ENCODE measurements at places on chromosomes 5 and 9. TPM values are rescaled to one million over a fixed set of nuclear protein-coding genes. Genes with fewer than 3 reads are reported as not detected.

Gene CDC20B
- total RNA-seq = not detected

Gene STK32A
- 12.9 TPM for total RNA-seq

GRCh38 chr5:60495644-60496520 is 204.1 kb downstream of the DEPDC1B start:
- H3K27me3 ChIP-seq = no peaks in the 10 kb centered on the region
- H3K27ac ChIP-seq = no peak overlapping the region
- H3K36me3 ChIP-seq = no peaks in the 10 kb centered on the region
- no peaks in the 10 kb centered on the region for H3K4me1 ChIP-seq

- H3K4me3 ChIP-seq = no peak overlapping the region
- no peaks in the 10 kb centered on the region for H3K36me3 ChIP-seq
- H3K27me3 ChIP-seq = no peaks in the 10 kb centered on the region
- H3K4me1 ChIP-seq = no peaks in the 10 kb centered on the region
- DNase-seq = peak; percentile 78
Observed at GRCh38 chr9:33225319-33226147, 14.4 kb upstream of the SPINK4 start.

Gene ZNF300
- total RNA-seq = 6.7 TPM

- no peaks in the 10 kb centered on the region for H3K36me3 ChIP-seq
- H3K27me3 ChIP-seq = no peaks in the 10 kb centered on the region
- no peaks in the 10 kb centered on the region for H3K4me1 ChIP-seq
- no peak for DNase-seq
- H3K27ac ChIP-seq = no peak overlapping the region
Observed at GRCh38 chr9:2288309-2288708, 273.2 kb downstream of the SMARCA2 start.

GRCh38 chr5:14266171-14266570 is 123.0 kb downstream of the TRIO start:
- peaks cover 19% of the 10 kb centered on the region for H3K4me1 ChIP-seq
- no peaks in the 10 kb centered on the region for H3K27me3 ChIP-seq
- no peak for DNase-seq
- H3K4me3 ChIP-seq = no peak overlapping the region

Gene JAKMIP2
- total RNA-seq = 1.2 TPM

Gene RFESD
- 14.8 TPM for total RNA-seq

DNA sequence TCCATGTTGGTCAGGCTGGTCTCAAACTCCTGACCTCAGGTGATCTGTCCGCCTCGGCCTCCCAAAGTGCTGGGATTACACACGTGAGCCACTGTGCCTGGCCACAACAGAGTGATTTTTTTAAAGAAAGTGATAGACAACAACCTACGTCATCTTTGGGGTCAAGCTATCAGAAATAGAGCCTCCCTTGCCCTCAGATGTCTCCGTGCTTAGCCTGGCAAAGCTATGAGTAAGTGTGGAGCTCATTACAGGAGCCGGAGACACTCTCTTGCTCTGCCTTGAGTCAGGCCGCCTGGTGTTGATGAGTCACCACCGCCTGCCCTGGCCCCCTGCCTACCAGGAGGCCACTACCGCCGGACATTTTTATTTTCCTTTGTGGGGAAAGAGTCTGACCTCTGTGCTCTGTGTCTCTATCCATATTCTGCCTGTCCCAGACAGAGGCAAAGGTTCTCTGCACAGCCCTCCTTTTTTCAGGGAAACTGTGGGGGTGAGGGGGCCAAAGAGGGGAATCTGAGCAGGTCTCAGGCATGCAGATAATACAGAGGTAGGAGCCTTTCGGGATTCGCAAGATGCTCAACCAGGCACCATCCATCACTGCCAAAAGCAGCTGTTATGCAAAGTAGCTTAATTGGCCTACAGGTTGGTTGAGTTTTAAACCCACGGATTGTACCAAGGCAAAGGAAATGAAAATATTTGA is 123.7 kb upstream of the CPEB4 start:
- H3K4me1 ChIP-seq = no peaks in the 10 kb centered on the region
- no peak overlapping the region for H3K4me3 ChIP-seq
- no peak overlapping the region for H3K27ac ChIP-seq
- peak; percentile 46 for DNase-seq
- no peaks in the 10 kb centered on the region for H3K27me3 ChIP-seq

Gene CYLC2
- not detected for total RNA-seq

DNA sequence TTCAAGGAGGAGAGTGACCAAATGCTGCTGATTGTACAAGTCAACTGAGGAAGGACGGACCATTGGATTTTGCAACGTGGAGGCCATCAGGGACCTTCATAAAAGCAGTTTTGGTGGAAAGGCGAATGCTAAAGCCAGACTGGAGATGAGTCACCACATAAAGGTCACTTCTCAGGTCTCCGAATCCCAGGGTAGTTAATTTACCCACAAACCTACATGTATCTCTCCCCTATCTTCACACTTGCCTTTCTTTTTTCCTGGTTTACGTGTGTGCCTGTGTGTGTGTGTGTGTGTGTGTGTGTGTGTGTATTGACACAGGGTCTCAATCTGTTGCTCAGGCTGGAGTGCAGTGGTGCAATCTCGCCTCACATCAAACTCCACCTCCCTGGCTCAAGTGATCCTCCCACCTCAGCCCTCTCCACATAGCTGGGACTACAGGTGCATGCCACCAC is 4.6 kb upstream of the CTNNA1 start:
- no peaks in the 10 kb centered on the region for H3K27me3 ChIP-seq
- DNase-seq = no peak
- H3K4me1 ChIP-seq = no peaks in the 10 kb centered on the region
- H3K4me3 ChIP-seq = no peak overlapping the region
- no peak overlapping the region for H3K27ac ChIP-seq
- H3K36me3 ChIP-seq = no peaks in the 10 kb centered on the region

Gene TLX3
- not detected for total RNA-seq

- H3K27ac ChIP-seq = no peak overlapping the region
- no peaks in the 10 kb centered on the region for H3K36me3 ChIP-seq
- DNase-seq = no peak
- no peaks in the 10 kb centered on the region for H3K27me3 ChIP-seq
- no peak overlapping the region for H3K4me3 ChIP-seq
- H3K4me1 ChIP-seq = no peaks in the 10 kb centered on the region
Observed at GRCh38 chr9:114143234-114143633, 12.1 kb upstream of the COL27A1 start.

DNA sequence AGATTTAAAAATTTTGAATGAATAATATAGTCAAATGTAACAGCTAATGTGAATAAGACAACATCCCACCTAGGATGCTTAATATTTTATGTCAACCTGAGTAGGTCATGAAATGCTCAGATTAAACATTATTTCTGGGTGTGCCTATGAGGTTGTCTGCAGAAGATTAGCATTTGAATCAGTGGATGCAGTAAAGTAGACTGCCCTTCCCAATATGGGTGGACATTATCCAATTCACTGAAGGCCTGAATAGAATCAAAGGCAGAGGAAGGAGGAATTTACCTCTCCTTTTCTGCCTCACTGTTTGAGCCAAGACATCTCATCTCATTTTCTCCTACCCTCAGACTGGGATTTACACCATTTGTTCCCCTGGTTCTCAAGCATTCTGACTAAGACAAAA is 1582.3 kb downstream of the EFNA5 start:
- no peak for DNase-seq
- no peaks in the 10 kb centered on the region for H3K36me3 ChIP-seq
- H3K4me1 ChIP-seq = no peaks in the 10 kb centered on the region
- no peak overlapping the region for H3K4me3 ChIP-seq
- H3K27me3 ChIP-seq = no peaks in the 10 kb centered on the region

GRCh38 chr9:113187929-113188595 is 33.0 kb downstream of the FKBP15 start:
- no peak for DNase-seq
- no peak overlapping the region for H3K4me3 ChIP-seq
- no peak overlapping the region for H3K27ac ChIP-seq
- peaks cover 10% of the 10 kb centered on the region for H3K36me3 ChIP-seq
- H3K27me3 ChIP-seq = no peaks in the 10 kb centered on the region

DNA sequence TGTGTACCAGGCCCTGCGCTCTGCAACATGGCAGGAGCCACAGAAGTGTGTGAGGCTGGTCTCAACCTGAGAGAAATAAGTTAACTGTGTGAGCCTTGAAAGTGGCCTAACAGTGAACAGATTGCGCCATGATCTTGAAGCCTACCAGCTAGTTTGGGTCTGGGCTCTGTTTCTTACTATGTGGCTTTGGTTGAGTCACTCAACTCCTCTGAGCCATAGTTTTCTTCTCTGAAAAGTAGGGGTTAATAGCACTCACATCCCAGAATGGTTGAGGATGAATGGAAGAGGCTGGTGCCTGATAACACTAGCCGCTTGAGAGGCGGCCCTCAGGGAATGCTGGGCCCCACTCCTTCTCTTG is 121.5 kb downstream of the RGS3 start:
- no peak for DNase-seq
- H3K27ac ChIP-seq = no peak overlapping the region

- DNase-seq = no peak
- peak overlapping the region; percentile 46 for H3K27ac ChIP-seq
- H3K4me1 ChIP-seq = no peaks in the 10 kb centered on the region
- no peaks in the 10 kb centered on the region for H3K27me3 ChIP-seq
- H3K36me3 ChIP-seq = no peaks in the 10 kb centered on the region
Observed at GRCh38 chr9:126375386-126375785, 48.8 kb downstream of the MVB12B start.

- H3K4me3 ChIP-seq = no peak overlapping the region
- no peak for DNase-seq
- no peaks in the 10 kb centered on the region for H3K27me3 ChIP-seq
- H3K36me3 ChIP-seq = no peaks in the 10 kb centered on the region
- H3K4me1 ChIP-seq = no peaks in the 10 kb centered on the region
Observed at GRCh38 chr5:1999794-2000193, 117.1 kb upstream of the IRX4 start.

Gene FAM151B
- 3.3 TPM for total RNA-seq

GRCh38 chr5:159184236-159184635 is 25.1 kb downstream of the RNF145 start:
- no peak overlapping the region for H3K4me3 ChIP-seq
- H3K27ac ChIP-seq = no peak overlapping the region
- no peaks in the 10 kb centered on the region for H3K27me3 ChIP-seq
- H3K36me3 ChIP-seq = no peaks in the 10 kb centered on the region

Gene SCGB3A1
- 32.2 TPM for total RNA-seq

GRCh38 chr9:98607787-98608186 is 100.9 kb downstream of the GABBR2 start:
- no peaks in the 10 kb centered on the region for H3K36me3 ChIP-seq
- no peaks in the 10 kb centered on the region for H3K27me3 ChIP-seq
- no peak overlapping the region for H3K4me3 ChIP-seq
- no peak overlapping the region for H3K27ac ChIP-seq
- no peak for DNase-seq

DNA sequence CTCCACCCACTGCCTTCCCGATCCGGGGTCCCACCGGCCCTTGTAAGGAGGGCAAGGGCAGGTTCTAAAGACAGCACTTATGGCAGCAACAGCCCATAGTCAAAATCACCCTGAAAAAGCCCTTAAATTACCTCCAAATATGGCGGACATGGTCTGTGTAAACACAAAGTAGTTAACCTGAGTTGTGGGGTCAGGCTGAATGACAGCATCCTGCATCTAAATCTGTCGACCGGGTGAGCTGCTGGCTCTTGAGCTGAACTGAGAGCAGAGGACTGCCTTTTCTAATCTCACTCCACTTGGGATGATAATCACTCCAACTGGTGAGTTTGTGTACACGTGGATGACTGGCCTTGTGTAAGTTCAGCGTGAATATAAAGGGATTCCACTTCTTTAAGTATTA is 249.6 kb downstream of the DENND1A start:
- H3K4me1 ChIP-seq = peaks cover 5% of the 10 kb centered on the region
- H3K27ac ChIP-seq = no peak overlapping the region

DNA sequence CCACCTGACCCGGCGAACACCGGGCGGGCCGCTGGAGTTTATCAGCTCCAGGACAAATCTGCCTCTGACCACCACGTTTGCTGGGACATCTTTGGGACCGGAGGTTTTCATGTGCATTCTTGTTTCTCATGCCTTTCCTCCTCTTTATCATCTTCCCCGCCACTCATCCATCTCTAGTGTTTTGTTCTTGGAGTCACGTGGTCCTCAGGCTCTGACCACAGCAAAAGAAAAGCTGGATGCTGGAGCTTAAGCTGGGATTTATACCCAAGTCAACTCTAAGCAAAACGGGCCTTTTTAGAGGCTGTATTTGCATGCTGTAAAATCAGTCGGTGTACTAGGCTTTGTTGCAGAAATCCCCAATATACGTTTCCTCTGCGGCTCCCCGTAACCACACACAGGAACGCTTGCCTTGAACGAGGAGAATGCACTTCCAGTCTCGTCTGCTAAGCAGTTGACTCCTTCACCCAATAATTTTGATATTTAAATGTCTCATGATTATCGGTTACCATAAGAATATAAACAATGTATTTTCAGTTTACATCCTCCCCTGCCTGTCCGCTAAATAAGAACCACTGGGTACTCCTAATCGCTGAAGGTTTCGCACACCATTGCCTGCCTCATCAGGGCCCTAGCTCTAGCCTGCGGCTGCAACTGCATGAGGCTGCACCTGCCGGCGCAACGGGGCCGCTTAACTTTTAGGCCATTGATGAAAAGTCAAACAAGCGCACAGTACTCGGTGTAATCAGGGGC is 560 bp upstream of the NDUFS6 start:
- peak overlapping the region; percentile 65 for H3K27ac ChIP-seq
- no peak for DNase-seq
- peak overlapping the region; percentile 49 for H3K4me3 ChIP-seq
- no peaks in the 10 kb centered on the region for H3K27me3 ChIP-seq

Gene STPG3
- 4.2 TPM for total RNA-seq

DNA sequence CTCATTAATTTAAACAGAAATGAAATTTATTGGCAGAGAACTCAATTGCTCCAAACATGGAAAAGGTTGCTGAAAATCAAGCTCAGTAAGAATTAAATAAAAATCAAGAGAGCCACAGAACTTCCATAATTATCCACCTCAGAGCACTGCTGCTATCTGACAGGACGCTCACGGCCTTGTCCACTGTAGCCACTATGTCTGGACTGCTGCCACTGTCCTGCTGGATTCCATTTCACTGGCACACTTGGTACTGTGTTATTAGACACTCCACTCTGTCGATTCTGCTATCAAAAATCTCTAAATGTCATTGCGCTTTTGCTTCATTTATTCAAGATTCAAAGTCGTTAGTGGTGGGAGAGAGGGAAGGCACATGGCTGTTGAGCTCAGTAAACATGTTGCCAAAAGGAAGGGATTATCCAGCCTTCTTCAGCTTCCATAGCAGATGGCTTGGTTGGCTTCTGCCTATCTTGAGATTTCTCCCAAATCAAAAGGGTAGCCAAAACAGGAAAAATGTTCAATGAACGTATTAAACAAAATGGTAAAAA is 815.0 kb downstream of the CDH18 start:
- no peak overlapping the region for H3K27ac ChIP-seq
- DNase-seq = no peak
- no peaks in the 10 kb centered on the region for H3K27me3 ChIP-seq
- no peak overlapping the region for H3K4me3 ChIP-seq
- no peaks in the 10 kb centered on the region for H3K36me3 ChIP-seq
